ENCODE measurements at places on chromosomes 3 and 15.

GRCh38 chr15:70278644-70279043, 180.9 kb upstream of the TLE3 start:
- no peak for DNase-seq

GRCh38 chr3:44021651-44022594, 219.8 kb upstream of the TOPAZ1 start:
- no peak for DNase-seq

DNA sequence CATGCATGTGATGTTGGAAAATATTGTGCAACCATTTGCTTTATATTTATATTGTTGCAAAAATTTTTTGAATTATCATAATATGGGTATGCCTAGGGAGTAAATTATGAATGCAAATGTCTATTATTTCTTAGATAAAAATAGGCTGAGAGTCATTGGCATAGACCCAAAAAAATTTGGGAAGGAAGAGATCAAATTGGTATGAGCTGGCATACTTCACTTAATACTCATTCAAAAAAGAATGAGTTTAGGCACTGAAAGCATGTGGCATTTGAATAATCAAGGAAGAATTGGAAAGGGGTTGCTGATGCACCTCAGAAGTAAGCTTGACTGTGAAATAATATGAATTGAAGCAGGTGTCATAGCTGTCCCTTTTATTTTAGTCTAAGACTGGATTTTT, 764.0 kb upstream of the DPPA4 start:
- DNase-seq = no peak

GRCh38 chr3:127100459-127101410, 92.2 kb upstream of the PRR23E start:
- DNase-seq = no peak

GRCh38 chr3:158775426-158776410, 26.1 kb upstream of the MFSD1 start:
- no peak for DNase-seq

- DNase-seq = no peak
Observed at GRCh38 chr15:88877906-88878305, 17.4 kb downstream of the HAPLN3 start.

DNA sequence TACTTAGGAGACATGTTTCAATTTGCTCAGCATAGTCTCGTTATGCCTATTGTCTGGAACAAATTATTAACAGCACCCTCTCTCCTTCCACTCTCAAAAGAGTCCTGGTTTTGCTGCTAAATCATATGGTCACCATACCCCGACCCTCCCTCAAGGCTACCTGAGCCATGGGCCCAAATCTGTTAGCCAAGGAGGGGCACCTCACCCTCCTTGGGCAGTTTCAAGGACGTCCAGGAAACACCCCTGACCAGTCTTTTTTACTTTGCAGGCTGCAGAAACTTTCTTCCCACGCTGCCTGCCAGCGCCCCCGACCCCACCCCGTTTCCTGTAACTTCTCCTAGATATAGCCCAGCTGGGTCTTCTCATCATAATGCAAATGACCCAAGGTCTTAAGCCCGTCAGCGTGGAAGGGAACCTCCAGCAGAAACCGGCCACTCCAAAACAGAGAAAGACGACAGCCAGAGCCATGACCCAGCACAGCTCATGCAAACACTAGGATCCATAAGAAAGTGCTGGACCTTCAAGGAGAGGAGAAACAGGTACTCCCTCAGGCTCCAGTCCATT, 62.3 kb downstream of the ADCY5 start:
- DNase-seq = no peak

- no peak for DNase-seq
Observed at GRCh38 chr15:52834379-52834778, 44.2 kb upstream of the ONECUT1 start.

DNA sequence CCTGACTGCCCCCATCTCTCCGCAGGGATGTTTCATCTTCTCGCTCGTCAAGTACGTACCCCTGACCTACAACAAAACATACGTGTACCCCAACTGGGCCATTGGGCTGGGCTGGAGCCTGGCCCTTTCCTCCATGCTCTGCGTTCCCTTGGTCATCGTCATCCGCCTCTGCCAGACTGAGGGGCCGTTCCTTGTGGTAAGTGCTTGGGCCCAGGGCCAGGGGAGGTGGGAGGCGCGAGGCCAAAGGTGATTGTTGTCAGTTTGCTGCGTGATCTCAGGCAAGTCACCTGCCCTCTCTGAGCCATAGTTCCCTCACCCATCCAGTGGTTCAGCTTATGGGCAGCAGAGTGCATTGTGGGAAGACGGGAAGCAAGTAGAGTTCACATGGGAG, 58.5 kb downstream of the GRIP2 start:
- no peak for DNase-seq

DNA sequence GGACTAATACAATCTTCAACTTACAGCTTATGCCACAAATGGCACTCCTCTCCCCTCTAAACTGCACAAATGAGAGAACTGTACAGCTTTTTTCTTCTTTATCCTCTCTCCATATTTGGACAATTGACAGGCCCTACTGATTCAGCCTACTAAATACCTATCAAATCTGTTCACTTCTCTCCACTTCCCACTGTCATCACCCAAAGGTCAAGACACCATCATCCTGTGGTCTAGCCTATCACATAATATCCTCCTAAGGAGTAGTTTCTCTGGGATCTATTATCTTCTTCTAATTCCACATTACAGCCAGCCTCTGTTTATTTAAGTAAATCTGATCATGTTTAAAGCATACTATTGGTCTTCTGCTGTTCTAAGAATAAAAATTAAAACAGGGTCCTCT, 33.0 kb upstream of the SLC12A8 start:
- no peak for DNase-seq

GRCh38 chr15:63236272-63236671, 41.1 kb upstream of the APH1B start:
- no peak for DNase-seq

DNA sequence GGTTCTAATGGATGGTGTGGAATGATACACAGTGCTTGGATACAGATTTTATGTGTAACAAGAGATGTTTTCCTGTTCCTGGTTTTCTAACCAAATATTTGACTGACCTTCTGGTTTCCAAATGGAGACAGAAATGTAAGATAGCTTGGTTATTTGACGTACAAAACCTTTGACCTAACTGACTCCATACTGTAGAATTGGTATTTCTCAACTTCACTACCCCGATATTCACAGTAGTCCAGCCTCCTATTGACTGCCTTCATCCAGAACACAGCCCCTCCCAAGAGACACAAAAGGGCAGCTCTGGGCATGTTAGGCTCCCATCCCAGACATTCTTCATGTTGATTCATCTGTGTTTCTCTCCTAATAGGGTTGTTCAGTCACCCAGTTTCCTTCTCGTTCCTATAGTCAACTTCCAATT, 33.4 kb downstream of the MYO1E start:
- DNase-seq = no peak

- no peak for DNase-seq
Observed at GRCh38 chr3:159170436-159171003, 368.7 kb downstream of the MFSD1 start.

GRCh38 chr3:189778340-189778950, 147.3 kb downstream of the TP63 start:
- DNase-seq = no peak

GRCh38 chr3:71754610-71755253, 1.1 kb downstream of the GPR27 start:
- no peak for DNase-seq

DNA sequence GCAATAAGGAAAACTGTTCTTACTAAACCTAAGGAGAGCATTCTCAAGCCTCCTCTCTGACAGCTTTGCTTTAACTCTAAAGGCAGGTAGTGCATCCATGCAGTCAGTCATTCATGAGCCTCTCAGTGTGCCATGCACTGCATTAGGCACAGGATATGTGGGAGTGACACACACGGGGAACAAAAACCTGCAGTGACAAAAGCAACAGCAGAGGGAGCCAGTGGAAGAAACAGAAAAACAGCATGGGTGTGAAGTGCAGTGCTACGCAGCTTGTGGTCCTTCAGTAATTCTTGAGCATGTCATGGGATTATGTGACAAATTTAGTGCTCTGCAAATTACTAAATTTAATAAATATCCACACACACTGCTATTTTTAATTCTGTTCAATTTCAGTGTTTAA, 230.7 kb downstream of the BBX start:
- DNase-seq = no peak

GRCh38 chr3:51718547-51719409, 11.9 kb downstream of the GRM2 start:
- no peak for DNase-seq

DNA sequence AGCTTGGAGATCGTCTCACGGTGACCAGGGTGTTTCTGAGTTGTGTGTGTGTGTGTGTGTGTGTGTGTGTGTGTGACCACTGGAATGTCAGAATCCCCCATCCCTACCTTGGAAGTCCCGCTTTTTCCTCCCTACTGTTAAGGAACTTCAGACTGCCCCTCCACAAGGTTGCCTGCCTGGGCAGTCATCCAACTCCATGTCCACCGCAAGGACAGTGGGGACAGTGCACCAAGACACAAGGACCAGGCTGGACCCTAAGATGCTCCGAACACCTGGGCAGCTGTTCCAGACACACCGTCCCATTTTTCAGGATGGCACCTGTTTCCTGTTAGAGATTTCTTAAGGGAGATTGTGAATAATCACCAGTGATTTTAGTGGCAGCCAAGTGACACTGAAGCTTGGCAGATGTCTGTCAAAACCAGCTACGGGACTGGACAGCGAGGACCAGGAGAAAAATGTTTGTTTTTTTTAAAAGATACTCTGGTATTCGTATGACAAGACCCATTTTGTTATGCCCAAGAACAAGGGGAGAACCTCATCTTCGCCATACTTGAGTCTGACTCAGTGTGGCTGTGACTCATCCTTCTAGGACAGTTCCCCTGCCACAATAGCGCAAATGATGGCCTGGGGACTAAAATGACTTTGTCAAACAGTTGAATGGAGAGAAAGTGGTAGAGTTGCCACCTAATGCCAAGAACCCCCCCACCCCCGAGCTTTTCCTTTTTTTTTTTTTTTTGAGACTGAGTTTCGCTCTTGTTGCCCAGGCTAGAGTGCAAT, 15.5 kb downstream of the PAQR9 start:
- no peak for DNase-seq
